ENCODE measurements at places on chromosomes 11 and 22.

- DNase-seq = no peak
Measured at GRCh38 chr11:90428836-90429235, 206.0 kb upstream of the CHORDC1 start.

DNA sequence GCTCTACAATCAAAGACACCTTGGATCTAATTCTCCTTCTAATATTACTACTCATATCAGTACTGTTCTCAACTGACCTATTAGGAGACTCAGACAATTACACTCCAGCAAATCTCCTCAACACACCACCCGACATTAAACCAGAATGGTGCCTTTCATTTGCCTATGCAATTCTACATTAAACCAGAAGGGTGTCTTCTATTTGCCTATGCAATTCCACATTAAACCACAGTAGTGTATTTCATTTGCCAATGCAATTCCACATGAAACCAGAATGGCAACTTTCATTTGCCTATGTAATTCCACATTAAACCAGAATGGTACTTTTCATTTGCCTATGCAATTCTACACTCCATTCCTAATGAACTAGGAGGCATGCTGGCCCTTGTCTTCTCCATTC is 15.3 kb upstream of the APOL3 start:
- DNase-seq = no peak

DNA sequence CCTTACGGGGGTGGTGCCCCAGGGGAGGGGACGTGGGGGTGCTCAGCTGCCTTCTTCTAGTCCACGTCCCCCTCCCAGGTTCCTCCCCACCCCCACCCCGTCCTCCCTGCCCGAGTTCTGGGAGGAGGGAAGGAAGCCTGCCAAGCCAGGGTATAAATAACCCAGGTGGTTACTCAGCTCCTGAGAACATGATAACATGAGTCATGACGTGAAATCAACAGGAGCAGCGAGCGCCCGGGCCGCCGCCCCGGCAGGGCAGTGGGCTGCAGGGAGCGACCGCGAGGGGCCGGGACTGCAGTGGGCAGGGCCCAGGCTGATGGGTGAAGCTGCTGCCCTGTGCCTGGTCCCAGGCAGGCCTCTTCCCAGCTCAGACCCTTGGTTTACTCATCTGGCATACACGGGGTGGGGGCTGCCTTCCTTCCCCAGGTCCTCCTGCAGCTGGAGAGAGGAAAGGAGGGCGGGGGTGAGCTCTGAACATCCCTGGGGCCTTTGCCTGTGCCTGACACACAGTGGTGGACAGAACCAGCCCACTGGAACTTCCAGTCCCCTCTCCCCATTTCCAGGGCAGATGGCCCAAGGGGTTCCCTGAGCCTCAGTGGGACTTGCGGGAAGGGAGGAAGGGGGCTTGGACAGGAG is 8.8 kb upstream of the PDGFB start:
- DNase-seq = no peak

GRCh38 chr11:11105361-11105760 is 247.5 kb upstream of the ZBED5 start:
- no peak for DNase-seq

GRCh38 chr22:21587803-21588611 is 20.5 kb downstream of the UBE2L3 start:
- DNase-seq = no peak

- DNase-seq = no peak
Measured at GRCh38 chr11:2952290-2952689, 23.1 kb upstream of the PHLDA2 start.

GRCh38 chr11:74673693-74674360 is 57.4 kb downstream of the CHRDL2 start:
- no peak for DNase-seq

GRCh38 chr22:20090730-20091240 is 10.7 kb downstream of the DGCR8 start:
- no peak for DNase-seq

- no peak for DNase-seq
Measured at GRCh38 chr22:38316364-38317121, 690 bp downstream of the CSNK1E start.

- DNase-seq = no peak
Measured at GRCh38 chr11:1204381-1205101, 18.3 kb upstream of the MUC5B start.

DNA sequence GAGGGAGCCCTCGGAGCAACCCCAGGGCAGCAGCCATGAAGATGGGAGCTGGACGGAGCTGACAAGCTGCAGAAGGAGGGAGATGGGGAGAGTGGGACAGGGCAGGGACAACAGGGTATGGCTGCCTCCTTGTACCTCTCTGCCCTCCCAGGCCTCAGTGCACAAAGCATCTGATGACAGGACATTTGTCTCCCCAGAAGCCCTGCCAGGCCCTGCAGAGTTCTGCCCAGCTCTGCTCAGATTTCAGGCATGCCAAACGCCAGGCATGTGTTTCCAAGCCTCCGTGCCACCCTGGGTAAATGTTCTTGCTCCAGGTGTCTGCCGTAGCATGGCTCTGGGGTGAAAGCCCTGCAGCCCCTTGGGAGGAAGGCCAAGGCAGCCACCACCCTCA is 1.1 kb upstream of the IFITM10 start:
- DNase-seq = no peak

GRCh38 chr11:132644520-132645239 is 887.6 kb downstream of the OPCML start:
- DNase-seq = no peak

DNA sequence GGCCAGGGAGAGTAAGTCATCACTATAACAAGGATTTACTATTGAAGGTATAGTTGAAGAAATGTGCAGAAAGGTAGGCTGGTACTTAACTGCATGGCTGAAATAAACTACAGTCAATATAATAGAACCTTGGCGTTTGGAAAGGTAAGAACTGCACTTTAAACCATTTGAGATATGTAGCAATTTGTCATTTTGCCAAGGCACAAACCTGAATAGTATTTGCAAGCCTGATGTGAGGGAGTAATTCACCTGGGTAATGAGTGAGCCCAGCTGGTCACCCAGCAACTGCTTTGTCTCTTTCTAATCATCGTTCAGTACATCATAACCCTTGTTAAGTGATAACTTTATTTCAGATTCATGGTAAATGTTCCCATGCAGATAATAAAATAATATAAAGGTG is 62.3 kb upstream of the SCUBE2 start:
- DNase-seq = no peak

DNA sequence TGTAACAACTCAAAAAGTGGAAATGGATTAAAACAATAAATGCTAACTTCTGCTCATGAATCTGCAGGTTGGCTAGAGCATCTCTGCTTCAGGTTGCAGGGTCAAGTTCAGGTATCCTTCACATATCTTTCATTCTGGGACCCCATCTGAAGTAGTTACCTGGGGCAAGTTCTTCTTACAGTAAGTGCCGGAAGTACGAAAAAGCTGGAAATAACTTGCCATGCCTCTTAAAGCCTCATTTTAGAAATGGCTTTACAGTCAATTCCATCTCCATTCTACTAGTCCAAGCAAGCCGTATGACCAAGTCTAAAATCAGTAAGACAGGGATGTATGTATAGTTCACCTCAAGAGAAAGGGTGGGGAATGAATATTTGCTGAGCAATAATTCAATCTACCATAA is 93.7 kb downstream of the FCHSD2 start:
- DNase-seq = no peak

GRCh38 chr22:39690881-39691605 is 120.5 kb downstream of the CACNA1I start:
- DNase-seq = no peak

- DNase-seq = no peak
Measured at GRCh38 chr11:57131080-57131790, 50.5 kb upstream of the LRRC55 start.

GRCh38 chr11:2775626-2776350 is 76.0 kb upstream of the KCNQ1OT1 start:
- no peak for DNase-seq

DNA sequence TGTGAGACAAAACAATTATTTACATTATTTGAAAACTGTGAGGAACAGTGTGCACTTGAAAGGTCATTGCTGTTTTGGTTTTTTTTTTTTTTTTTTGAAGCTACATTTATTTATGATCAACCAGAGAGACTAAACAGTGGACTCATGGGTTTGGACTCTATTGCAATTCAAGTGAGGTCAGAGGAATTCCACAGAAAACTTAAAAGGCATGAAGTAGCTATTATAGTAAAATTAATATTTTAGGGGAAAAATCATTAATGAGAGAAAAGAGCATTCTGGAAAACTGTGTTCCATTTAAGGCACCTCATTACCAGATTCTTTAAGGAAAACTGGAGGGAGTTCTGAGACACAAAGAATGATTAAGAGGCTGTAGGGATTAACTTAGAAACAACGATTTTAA is 102.8 kb downstream of the WNT11 start:
- no peak for DNase-seq

GRCh38 chr11:61617515-61617914 is 36.6 kb upstream of the SYT7 start:
- no peak for DNase-seq

GRCh38 chr22:17096071-17096470 is 11.3 kb downstream of the IL17RA start:
- DNase-seq = no peak

DNA sequence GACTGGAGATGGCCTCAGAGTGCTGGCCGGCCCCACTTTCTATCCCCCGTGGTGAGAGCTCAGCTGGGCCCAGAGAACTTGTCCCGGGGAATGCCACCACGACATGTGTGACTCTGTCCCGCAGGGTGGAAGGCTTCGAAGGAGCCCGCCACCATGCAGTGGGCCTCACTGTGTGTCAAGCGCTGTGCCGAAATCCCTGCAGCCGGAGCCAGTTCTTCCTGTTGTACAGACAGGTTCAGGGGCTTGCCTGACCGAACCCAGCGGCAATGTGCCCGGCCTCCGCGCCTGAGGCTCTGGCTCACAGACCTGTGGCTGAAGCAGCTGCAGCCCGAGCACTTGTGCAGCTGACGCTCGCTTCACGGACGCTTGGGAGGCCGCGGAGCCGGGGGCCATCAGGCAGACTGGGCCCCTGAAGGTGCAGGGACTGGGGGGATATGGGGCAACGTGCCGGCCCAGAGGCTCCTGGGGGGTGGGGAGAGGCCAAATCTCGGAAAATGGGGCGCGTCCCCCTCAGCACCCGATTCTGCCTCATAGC is 650 bp downstream of the PPM1F start:
- no peak for DNase-seq

GRCh38 chr11:10459029-10459970 is 4.2 kb downstream of the AMPD3 start:
- DNase-seq = no peak

- DNase-seq = no peak
Measured at GRCh38 chr11:83970061-83970671, 684.0 kb upstream of the CCDC90B start.

- no peak for DNase-seq
Measured at GRCh38 chr11:32379719-32380118, 55.6 kb downstream of the WT1 start.

DNA sequence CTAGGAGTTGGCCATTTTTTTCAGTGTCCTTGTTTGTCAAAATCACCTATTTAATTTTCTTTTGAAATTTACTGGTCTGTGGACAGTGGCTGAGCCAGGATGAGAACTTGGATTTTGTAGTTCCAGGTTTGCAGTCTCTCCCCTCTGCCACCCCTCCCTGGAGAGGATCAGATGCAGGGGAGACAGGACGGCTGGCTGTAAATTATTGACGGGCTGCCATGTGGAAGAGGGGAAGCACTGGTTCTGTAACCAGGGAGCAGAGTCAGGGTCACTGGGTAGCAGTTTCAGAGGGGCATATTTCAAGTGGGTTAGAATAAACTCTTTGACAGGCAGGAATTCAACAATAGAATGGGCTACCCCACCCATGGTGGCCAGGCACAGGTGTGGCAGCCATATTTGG is 20.6 kb upstream of the YWHAH start:
- no peak for DNase-seq

- no peak for DNase-seq
Measured at GRCh38 chr22:33919391-33920196, 682 bp downstream of the LARGE1 start.

- DNase-seq = no peak
Measured at GRCh38 chr11:59394186-59394585, 32.0 kb downstream of the OR5A2 start.

- DNase-seq = no peak
Measured at GRCh38 chr11:129610545-129610944, 205.1 kb upstream of the TMEM45B start.

DNA sequence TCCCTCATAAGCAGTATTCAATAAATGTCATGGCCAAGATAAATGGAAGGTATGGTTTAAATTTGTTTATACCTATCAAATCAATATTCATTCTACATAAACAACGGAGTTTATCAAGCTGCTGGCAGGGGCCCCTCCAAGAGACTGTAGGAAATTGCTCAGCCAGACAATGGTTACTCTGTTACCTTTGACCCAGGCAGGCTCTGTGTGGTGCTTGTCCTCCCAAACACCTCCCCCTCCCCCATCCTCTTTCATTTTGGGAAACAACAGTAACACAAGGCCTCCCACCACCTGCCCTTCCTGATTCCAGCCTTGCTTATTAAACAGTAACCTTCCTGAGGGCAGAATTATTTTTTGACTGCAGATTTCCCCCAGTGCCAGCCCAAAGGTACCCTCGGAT is 10.5 kb upstream of the ZBTB16 start:
- no peak for DNase-seq

GRCh38 chr11:61609000-61609979 is 28.4 kb upstream of the SYT7 start:
- no peak for DNase-seq

- no peak for DNase-seq
Measured at GRCh38 chr11:114280696-114281095, 15.5 kb upstream of the NNMT start.
